ENCODE measurements at places on chromosomes 6 and 20. TPM values are rescaled to one million over a fixed set of nuclear protein-coding genes. Genes with fewer than 3 reads are reported as not detected.

TNXB gene
- polyA plus RNA-seq = 1.1 TPM

GRCh38 chr20:8808202-8808535 is 260.7 kb upstream of the PLCB4 start:
- H3K27ac ChIP-seq = no peak overlapping the region
- DNase-seq = no peak
- no peaks in the 10 kb centered on the region for H3K36me3 ChIP-seq

GRCh38 chr20:32079655-32080109 is 27.6 kb downstream of the HCK start:
- no peak overlapping the region for H3K27ac ChIP-seq
- H3K27me3 ChIP-seq = no peaks in the 10 kb centered on the region
- H3K36me3 ChIP-seq = no peaks in the 10 kb centered on the region
- H3K4me1 ChIP-seq = no peaks in the 10 kb centered on the region
- H3K4me3 ChIP-seq = no peak overlapping the region

IMPG1 gene
- polyA plus RNA-seq = not detected

- no peak for DNase-seq
- H3K27me3 ChIP-seq = no peaks in the 10 kb centered on the region
- peaks cover 55% of the 10 kb centered on the region for H3K36me3 ChIP-seq
- H3K4me1 ChIP-seq = peaks cover 4% of the 10 kb centered on the region
Observed at GRCh38 chr6:33438978-33439594, 15.3 kb upstream of the ZBTB9 start.

DAAM2 gene
- polyA plus RNA-seq = 2.2 TPM

DNA sequence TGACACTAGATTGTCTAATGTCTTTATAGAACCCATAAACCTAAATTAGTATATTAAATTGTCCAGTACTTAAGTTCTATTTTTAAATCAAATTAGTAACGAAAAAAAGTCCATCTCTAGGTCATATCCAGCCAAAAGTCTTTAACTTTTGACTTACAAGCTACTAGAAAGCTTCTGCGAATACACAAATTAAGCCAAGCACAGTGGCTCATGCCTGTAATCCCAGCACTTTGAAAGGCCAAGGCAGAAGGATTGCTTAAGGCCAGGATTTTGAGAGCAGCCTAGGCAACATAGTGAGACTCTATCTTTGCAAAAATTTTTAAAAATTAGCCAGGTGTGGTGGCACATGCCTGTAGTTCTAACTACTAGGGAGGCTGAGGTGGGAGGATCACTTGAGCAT is 420.4 kb upstream of the PLCB4 start:
- H3K36me3 ChIP-seq = peaks cover 4% of the 10 kb centered on the region
- H3K4me3 ChIP-seq = no peak overlapping the region
- H3K27me3 ChIP-seq = no peaks in the 10 kb centered on the region
- no peaks in the 10 kb centered on the region for H3K4me1 ChIP-seq
- DNase-seq = no peak

TNFRSF21 gene
- 22.1 TPM for polyA plus RNA-seq

ZNF334 gene
- 12.4 TPM for polyA plus RNA-seq

DNA sequence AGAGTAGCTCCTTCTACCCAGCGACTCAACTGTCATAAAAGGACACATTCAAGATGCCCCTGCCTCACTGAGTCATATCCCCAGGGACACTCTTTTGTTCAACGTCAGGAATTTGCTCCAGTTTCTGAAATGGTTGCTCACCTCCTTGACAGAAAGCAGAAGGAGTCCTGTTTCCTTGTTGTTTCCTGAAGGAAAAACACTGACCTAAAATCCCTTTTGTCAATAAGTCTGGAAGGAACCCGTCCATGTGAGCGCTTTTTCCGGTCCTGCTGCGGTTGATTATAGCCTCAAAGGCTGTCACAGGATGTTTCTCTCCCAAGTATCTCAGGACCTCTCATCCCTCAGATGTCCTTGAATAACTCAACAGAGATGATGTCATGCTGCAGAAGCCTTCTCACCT is 113.6 kb upstream of the PLEKHG1 start:
- no peak overlapping the region for H3K27ac ChIP-seq
- H3K4me3 ChIP-seq = no peak overlapping the region
- H3K27me3 ChIP-seq = no peaks in the 10 kb centered on the region
- DNase-seq = no peak
- no peaks in the 10 kb centered on the region for H3K36me3 ChIP-seq
- no peaks in the 10 kb centered on the region for H3K4me1 ChIP-seq

E2F1 gene
- polyA plus RNA-seq = 13.9 TPM

ENPP3 gene
- polyA plus RNA-seq = not detected

C6orf132 gene
- 22.2 TPM for polyA plus RNA-seq

Measured in GM23338 (cell line).